Nephron progenitor cell (in vitro differentiated cells): ENCODE measurements at places on chromosomes 3 and 15.
A peak's percentile ranks its signal among the peaks of the same experiment; 100 is the strongest.

DNA sequence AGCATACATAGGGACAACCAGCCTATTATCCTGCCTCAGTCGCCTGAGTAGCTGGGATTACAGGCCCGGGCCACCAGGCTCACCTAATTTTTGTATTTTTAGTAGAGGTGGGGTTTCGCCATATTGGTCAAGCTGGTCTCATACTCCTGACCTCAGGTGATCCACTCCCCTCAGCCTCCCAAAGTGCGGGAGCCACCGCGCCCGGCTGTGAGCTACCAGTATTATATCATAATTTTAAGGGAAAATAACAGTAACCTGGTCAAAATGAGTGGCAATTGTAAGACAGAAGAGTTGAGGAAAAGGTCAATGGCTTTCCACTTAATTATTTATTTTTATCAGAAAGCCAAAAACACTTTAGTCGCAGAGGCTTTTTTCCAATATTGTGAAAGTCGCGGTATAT, 652.6 kb upstream of the BCHE start:
- no peak overlapping the region for H3K27ac ChIP-seq
- peaks cover 9% of the 10 kb centered on the region for H3K27me3 ChIP-seq
- no peak for DNase-seq
- H3K4me3 ChIP-seq, result no peak overlapping the region

- peaks cover 5% of the 10 kb centered on the region for H3K27me3 ChIP-seq
- H3K4me3 ChIP-seq, result no peak overlapping the region
- no peaks in the 10 kb centered on the region for H3K36me3 ChIP-seq
Observed at GRCh38 chr15:94312946-94313345, 81.6 kb downstream of the MCTP2 start.

- peak overlapping the region; percentile 94 for H3K4me3 ChIP-seq
- no peaks in the 10 kb centered on the region for H3K27me3 ChIP-seq
- peak; percentile 32 for DNase-seq
- H3K4me1 ChIP-seq, result peaks cover 30% of the 10 kb centered on the region
- peaks cover 36% of the 10 kb centered on the region for H3K36me3 ChIP-seq
Observed at GRCh38 chr3:98521897-98522543, 682 bp downstream of the CLDND1 start.

DNA sequence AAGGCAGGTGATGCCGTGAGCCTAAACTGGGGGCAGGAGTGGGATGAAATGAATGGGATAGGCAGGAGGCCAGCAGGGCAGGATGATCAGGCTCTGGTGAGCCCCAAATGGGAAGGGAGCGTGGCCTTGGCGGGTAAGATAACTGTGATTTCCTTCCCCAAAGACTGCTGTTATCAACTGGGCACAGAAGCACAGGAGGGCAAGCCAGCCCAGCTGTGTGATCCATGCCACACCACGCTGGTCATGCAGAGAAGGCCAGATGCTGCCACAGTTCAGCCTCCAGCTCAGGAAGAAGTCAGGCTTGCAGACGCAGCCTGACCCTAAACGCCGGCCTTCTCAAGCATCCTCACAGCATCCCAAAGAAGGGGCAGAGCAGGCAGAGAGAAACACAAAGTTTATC, 52.1 kb upstream of the GNB5 start:
- no peak for DNase-seq
- H3K36me3 ChIP-seq, result no peaks in the 10 kb centered on the region
- H3K4me1 ChIP-seq, result no peaks in the 10 kb centered on the region
- peaks cover 4% of the 10 kb centered on the region for H3K27me3 ChIP-seq
- H3K4me3 ChIP-seq, result no peak overlapping the region

DNA sequence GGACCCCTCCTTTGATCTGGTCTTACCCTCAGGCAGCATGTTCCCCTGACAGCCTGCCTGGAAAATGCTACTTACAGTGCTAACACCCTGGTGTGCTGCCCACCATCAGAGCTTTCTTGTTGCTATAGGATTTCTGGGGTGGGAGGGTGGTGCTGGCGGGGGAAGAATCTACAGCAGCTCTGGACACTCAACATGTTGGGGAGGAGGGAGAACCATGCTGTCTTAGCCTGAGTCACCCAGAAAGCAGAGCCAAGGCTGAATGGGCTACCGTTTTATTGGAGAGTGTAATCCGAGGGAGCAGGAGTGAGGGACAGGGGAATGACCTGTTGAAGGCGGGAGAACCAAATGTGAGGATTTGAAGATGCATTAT, 45.6 kb downstream of the MFSD1 start:
- no peak overlapping the region for H3K4me3 ChIP-seq
- H3K36me3 ChIP-seq, result no peaks in the 10 kb centered on the region
- no peak overlapping the region for H3K27ac ChIP-seq
- no peak for DNase-seq
- H3K4me1 ChIP-seq, result peaks cover 7% of the 10 kb centered on the region

- peaks cover 18% of the 10 kb centered on the region for H3K27me3 ChIP-seq
- peaks cover 14% of the 10 kb centered on the region for H3K4me1 ChIP-seq
- H3K27ac ChIP-seq, result no peak overlapping the region
- H3K36me3 ChIP-seq, result no peaks in the 10 kb centered on the region
- H3K4me3 ChIP-seq, result no peak overlapping the region
Observed at GRCh38 chr15:65219137-65219536, 7.9 kb upstream of the CILP start.

- H3K27ac ChIP-seq, result no peak overlapping the region
- peaks cover 6% of the 10 kb centered on the region for H3K27me3 ChIP-seq
- no peak for DNase-seq
- H3K36me3 ChIP-seq, result no peaks in the 10 kb centered on the region
Observed at GRCh38 chr3:48505968-48506504, 2.1 kb upstream of the SHISA5 start.

GRCh38 chr3:142705198-142705597, 18.6 kb upstream of the TRPC1 start:
- H3K27ac ChIP-seq, result no peak overlapping the region
- peaks cover 6% of the 10 kb centered on the region for H3K36me3 ChIP-seq
- no peaks in the 10 kb centered on the region for H3K27me3 ChIP-seq
- H3K4me3 ChIP-seq, result no peak overlapping the region
- DNase-seq, result no peak
- H3K4me1 ChIP-seq, result peaks cover 5% of the 10 kb centered on the region

DNA sequence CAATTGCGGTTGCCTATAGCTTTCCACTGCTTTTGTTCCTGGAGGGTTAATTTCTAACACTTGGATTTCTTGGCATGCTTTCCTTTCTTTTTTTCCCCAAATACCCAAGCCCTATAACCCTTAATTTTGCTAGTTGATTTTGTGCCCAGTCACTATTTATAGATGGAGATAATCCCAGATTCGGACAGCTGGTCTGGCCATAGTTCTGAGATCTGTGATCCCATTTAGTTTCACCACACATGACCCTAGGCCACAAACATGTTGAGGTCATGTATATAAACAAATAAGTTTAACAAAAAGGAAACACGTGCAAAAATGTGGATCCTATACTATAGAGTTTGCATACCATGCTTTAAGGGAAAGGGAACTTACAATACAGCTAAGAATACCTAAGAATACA, 111.4 kb downstream of the ZMAT3 start:
- DNase-seq, result no peak
- no peaks in the 10 kb centered on the region for H3K36me3 ChIP-seq
- peaks cover 9% of the 10 kb centered on the region for H3K27me3 ChIP-seq

- H3K4me3 ChIP-seq, result no peak overlapping the region
- no peak for DNase-seq
Observed at GRCh38 chr3:55873523-55874254, 386.6 kb upstream of the WNT5A start.

GRCh38 chr3:155084567-155084966, 4.4 kb downstream of the MME start:
- no peak for DNase-seq
- H3K4me1 ChIP-seq, result peaks cover 35% of the 10 kb centered on the region
- peaks cover 42% of the 10 kb centered on the region for H3K36me3 ChIP-seq
- no peaks in the 10 kb centered on the region for H3K27me3 ChIP-seq

- no peak overlapping the region for H3K4me3 ChIP-seq
- H3K27me3 ChIP-seq, result peaks cover 7% of the 10 kb centered on the region
- DNase-seq, result no peak
Observed at GRCh38 chr3:40407611-40408010, 20.6 kb downstream of the ENTPD3 start.

DNA sequence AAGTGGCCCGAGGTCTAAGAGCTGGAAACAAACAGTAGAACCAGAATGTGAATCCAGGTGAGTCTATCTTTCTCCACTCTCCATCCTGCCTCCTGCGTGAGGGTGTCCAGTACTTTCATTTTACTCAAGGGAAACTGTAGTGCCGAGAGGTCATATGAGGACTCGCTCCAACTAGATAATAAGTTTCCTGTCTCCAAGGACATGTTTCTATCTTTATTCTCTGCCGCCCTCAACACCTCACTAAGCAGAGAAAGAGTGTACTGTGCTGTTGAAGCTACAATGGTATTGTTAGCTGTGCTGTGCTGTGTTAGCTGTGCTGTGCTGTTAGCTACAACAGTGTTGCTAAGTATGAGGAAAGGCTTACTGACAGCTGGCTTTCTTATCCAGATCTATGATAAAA, 137.9 kb upstream of the COL8A1 start:
- peaks cover 2% of the 10 kb centered on the region for H3K27me3 ChIP-seq
- H3K36me3 ChIP-seq, result no peaks in the 10 kb centered on the region
- H3K4me1 ChIP-seq, result peaks cover 21% of the 10 kb centered on the region
- no peak overlapping the region for H3K27ac ChIP-seq
- DNase-seq, result no peak

DNA sequence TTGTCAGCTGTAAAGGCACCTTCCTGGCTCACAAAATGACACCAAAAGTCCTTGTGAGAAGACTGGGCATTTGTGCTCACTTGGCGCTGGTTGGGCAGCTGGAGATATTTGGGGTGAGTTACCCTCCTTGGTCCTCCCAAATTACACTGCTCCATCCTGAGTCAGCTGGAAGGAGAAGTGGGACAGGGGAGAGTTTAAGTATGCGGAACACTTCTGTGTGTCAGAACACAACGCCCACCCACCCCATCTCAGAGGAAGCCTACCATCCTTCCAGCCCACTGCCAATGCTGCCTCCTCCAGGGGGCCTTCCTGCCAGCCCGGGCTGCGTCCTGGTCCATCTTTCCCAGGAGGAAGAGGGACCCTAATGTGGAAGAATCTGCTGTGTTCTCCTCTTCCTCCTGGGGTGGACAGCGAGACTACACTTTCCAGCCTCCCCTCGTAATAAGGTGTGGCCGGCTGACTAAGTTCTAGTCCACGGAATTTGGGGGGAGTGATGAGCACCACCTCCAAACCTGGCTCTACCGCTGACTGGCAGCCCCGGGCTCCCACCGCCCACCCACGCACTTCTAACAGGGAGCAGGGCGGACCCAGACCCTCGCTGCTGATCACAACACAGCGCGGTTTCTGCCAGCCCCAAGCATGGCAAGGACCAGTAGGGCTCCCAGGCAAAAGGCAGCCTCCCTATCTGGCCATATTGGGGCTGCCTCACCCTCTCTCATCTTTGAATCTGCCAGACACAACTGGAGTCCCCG, 265.0 kb downstream of the XXYLT1 start:
- peaks cover 40% of the 10 kb centered on the region for H3K27me3 ChIP-seq
- H3K36me3 ChIP-seq, result no peaks in the 10 kb centered on the region
- H3K27ac ChIP-seq, result no peak overlapping the region
- no peak overlapping the region for H3K4me3 ChIP-seq

- no peak for DNase-seq
- H3K36me3 ChIP-seq, result no peaks in the 10 kb centered on the region
- H3K4me1 ChIP-seq, result peaks cover 17% of the 10 kb centered on the region
- H3K27ac ChIP-seq, result peak overlapping the region; percentile 56
Observed at GRCh38 chr15:69474291-69474690, 21.7 kb downstream of the RPLP1 start.

GRCh38 chr3:63745757-63746156, 73.3 kb upstream of the C3orf49 start:
- no peak for DNase-seq
- no peak overlapping the region for H3K27ac ChIP-seq
- no peaks in the 10 kb centered on the region for H3K4me1 ChIP-seq
- H3K27me3 ChIP-seq, result peaks cover 3% of the 10 kb centered on the region

GRCh38 chr3:41320953-41321641, 121.8 kb downstream of the CTNNB1 start:
- H3K4me1 ChIP-seq, result peaks cover 49% of the 10 kb centered on the region
- H3K4me3 ChIP-seq, result no peak overlapping the region
- H3K27me3 ChIP-seq, result peaks cover 5% of the 10 kb centered on the region
- H3K27ac ChIP-seq, result no peak overlapping the region
- DNase-seq, result no peak

- H3K4me3 ChIP-seq, result no peak overlapping the region
- no peaks in the 10 kb centered on the region for H3K36me3 ChIP-seq
- no peaks in the 10 kb centered on the region for H3K27me3 ChIP-seq
- H3K4me1 ChIP-seq, result no peaks in the 10 kb centered on the region
- H3K27ac ChIP-seq, result no peak overlapping the region
Observed at GRCh38 chr3:112759210-112759609, 87.5 kb downstream of the CD200R1L start.
